ENCODE measurements at places on chromosomes 11 and 22. TPM values are rescaled to one million over a fixed set of nuclear protein-coding genes. Genes with fewer than 3 reads are reported as not detected.

DNA sequence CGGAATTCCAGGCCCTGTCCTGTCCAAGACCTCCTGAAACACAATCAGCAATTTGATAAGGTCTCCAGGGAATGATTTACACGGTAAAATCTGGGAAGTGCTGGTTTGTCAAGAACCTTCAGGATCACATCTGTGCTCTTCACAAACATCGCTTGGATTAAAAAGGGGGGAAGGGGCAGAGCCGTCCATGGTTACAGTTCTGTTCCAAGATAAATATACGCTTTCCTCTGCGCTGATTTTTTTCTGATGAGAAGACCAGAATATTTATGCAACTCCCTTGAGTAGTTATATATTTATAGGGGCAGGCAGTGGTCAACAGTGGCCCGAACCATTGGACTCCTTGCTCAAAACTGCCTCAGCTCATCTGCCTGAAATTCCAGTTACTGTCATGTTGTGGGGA is 9.2 kb upstream of the APOL5 start:
- no peaks in the 10 kb centered on the region for H3K36me3 ChIP-seq
- H3K27me3 ChIP-seq: peaks cover 8% of the 10 kb centered on the region
- H3K27ac ChIP-seq: no peak overlapping the region
- H3K4me3 ChIP-seq: no peak overlapping the region
- DNase-seq: no peak

DDX25 gene
- total RNA-seq: not detected

- no peak overlapping the region for H3K4me3 ChIP-seq
- H3K27ac ChIP-seq: no peak overlapping the region
- DNase-seq: no peak
- peaks cover 3% of the 10 kb centered on the region for H3K4me1 ChIP-seq
- H3K36me3 ChIP-seq: no peaks in the 10 kb centered on the region
These were observed 13.8 kb upstream of the AMOTL1 start for GRCh38 chr11:94754335-94754734.

RIMBP3C gene
- 1.1 TPM for total RNA-seq

DAGLA gene
- 0.08 TPM for total RNA-seq

- no peak overlapping the region for H3K27ac ChIP-seq
- peaks cover 18% of the 10 kb centered on the region for H3K36me3 ChIP-seq
- H3K4me3 ChIP-seq: no peak overlapping the region
- DNase-seq: no peak
- no peaks in the 10 kb centered on the region for H3K27me3 ChIP-seq
- H3K4me1 ChIP-seq: peaks cover 6% of the 10 kb centered on the region
These were observed 42.1 kb downstream of the PACSIN2 start for GRCh38 chr22:42972649-42973535.

GRCh38 chr11:27807596-27807995 is 107.3 kb upstream of the BDNF start:
- H3K27ac ChIP-seq: no peak overlapping the region
- no peaks in the 10 kb centered on the region for H3K27me3 ChIP-seq
- no peaks in the 10 kb centered on the region for H3K36me3 ChIP-seq
- no peaks in the 10 kb centered on the region for H3K4me1 ChIP-seq
- no peak overlapping the region for H3K4me3 ChIP-seq

GRCh38 chr11:45654231-45655011 is 11.0 kb downstream of the CHST1 start:
- no peak for DNase-seq
- H3K4me1 ChIP-seq: peaks cover 10% of the 10 kb centered on the region
- no peaks in the 10 kb centered on the region for H3K36me3 ChIP-seq
- H3K4me3 ChIP-seq: no peak overlapping the region
- H3K27ac ChIP-seq: no peak overlapping the region

ARHGAP20 gene
- total RNA-seq: 0.11 TPM

DNA sequence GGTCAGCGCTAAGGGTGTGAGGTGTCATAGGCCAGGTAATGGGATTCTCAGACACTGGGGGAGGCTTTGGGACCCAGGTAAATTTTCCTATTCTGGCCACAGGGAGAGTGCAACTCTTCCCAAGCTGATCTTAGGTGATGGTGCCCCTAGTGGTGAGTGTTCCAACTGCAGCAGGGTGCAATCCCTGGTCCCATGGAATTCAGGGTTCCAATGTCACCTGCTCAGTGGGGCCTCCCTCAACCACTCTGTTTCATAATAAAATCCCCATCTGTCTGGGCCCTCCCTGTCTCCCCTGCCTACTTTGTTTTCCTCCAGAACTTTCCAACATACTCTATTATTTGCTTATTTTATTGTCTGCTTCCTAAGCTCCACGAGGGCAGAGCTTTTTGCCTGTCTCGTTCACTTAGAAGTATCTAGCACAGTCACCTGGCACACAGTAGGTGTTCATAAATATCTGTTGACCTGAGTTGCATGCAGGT is 2.9 kb upstream of the SGSM1 start:
- H3K27ac ChIP-seq: no peak overlapping the region
- H3K27me3 ChIP-seq: peaks cover 2% of the 10 kb centered on the region
- H3K4me1 ChIP-seq: peaks cover 3% of the 10 kb centered on the region
- no peak overlapping the region for H3K4me3 ChIP-seq

RFPL2 gene
- not detected for total RNA-seq

- peak overlapping the region; percentile 67 for H3K27ac ChIP-seq
- H3K4me3 ChIP-seq: peak overlapping the region; percentile 31
- H3K27me3 ChIP-seq: no peaks in the 10 kb centered on the region
- H3K36me3 ChIP-seq: peaks cover 43% of the 10 kb centered on the region
- no peak for DNase-seq
These were observed 155.7 kb downstream of the ATG16L2 start for GRCh38 chr11:72969894-72970335.

GRCh38 chr22:24099666-24100065 is 81.6 kb upstream of the SUSD2 start:
- DNase-seq: no peak
- H3K4me3 ChIP-seq: no peak overlapping the region
- peaks cover 11% of the 10 kb centered on the region for H3K36me3 ChIP-seq
- H3K27ac ChIP-seq: no peak overlapping the region

DNA sequence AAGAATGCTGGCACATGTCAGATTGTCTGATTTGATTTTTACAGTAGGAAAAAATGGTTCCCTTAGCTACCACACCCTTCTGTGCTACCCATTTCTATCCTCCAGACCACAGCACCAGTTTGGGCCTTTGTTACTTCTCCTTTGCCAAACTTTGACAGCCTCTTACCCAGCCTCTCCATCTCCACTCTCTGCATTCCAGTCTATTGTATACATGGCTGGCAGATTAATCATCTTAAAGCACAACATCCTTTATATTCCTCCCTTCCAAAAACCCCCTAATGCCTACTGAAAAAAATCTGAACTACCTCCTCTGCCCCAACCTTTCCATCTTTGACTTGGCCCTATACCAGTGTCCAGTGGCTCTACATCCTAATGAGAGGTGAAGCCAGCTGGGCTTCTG is 10.8 kb upstream of the PANX1 start:
- peaks cover 9% of the 10 kb centered on the region for H3K27me3 ChIP-seq
- no peak overlapping the region for H3K4me3 ChIP-seq
- H3K27ac ChIP-seq: no peak overlapping the region
- no peak for DNase-seq
- no peaks in the 10 kb centered on the region for H3K36me3 ChIP-seq

- peaks cover 12% of the 10 kb centered on the region for H3K36me3 ChIP-seq
- peaks cover 84% of the 10 kb centered on the region for H3K4me1 ChIP-seq
- peak overlapping the region; percentile 88 for H3K27ac ChIP-seq
- peak overlapping the region; percentile 74 for H3K4me3 ChIP-seq
These were observed 23.3 kb downstream of the MYH9 start for GRCh38 chr22:36364255-36365019.

HPX gene
- 1.3 TPM for total RNA-seq

MYBPC3 gene
- 0.11 TPM for total RNA-seq

RBMXL2 gene
- total RNA-seq: not detected

DNA sequence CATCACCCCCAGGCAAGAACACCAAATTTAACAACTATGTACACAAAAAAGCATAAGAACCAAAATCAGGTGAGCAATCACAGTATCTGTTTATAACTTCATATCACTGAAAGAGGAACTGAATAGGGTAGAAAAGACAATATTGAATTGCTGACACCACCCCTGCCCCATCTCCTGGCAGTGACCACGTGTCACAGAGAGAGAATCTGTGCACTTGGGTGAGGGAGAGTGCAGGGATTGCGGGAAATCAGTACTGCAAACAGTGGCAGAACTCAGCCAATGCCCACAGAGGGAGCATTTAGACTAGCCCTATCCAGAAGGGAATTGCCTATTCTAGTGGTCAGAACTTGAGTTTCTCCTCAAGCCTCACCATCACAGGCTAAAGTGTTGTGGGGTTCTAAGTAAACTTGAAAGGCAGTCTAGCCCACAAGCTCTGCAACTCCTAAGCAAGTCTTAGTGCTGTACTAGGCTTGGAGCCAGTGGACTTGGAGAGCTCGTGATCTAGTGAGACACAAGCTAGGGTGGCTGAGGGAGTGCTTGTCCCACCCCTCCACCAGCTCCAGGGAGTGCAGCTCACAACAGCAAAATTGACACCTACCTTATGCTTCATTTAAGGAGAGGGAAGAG is 82.8 kb upstream of the PTH start:
- no peak overlapping the region for H3K4me3 ChIP-seq
- H3K36me3 ChIP-seq: no peaks in the 10 kb centered on the region
- peaks cover 19% of the 10 kb centered on the region for H3K27me3 ChIP-seq
- H3K4me1 ChIP-seq: no peaks in the 10 kb centered on the region
- no peak overlapping the region for H3K27ac ChIP-seq

- H3K4me3 ChIP-seq: no peak overlapping the region
- H3K27ac ChIP-seq: no peak overlapping the region
- no peaks in the 10 kb centered on the region for H3K4me1 ChIP-seq
- no peaks in the 10 kb centered on the region for H3K27me3 ChIP-seq
- no peaks in the 10 kb centered on the region for H3K36me3 ChIP-seq
These were observed 1402.6 kb downstream of the BRD1 start for GRCh38 chr22:48425091-48425506.

LYVE1 gene
- not detected for total RNA-seq

DNA sequence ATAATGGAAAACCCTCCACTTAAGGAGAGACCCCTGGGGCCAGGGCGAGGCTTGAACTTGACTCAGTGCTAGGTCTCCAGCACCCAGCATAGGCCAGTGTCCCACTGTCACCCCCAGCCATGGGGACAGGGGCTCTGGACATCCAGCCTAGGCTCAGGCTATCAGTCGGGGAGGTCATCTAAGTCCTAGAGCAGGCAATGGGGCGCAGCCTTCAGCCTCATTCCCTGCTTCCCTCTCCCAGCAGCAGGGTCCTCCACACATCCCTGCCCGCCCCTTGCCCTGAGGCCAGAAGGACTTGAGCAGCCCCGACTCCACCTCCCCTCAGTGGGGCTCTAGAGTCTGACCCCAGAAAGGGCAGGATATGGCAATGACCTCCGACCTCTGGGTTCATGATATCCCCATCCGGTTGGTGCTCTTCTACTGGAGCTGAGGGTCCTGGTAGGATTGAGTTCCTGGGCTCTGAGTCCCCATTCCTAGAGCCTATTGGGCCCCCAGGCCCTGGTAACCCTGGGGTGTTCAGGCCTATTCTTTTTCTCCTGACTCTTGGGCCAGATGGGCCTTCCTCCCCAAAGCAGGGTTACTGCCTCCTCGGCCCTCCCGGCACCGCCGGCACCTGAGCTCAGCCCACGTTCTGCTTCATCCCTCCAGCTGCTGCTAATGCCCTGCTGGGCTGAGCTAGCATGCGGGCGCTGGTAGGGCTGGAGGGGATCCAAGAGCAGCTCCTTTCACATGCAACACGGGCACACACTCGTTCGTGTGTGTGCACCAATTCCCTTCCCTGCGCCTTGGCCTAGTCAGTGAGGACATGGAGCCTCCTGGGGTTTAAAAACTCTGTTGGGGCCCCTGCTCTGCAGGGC is 4.4 kb downstream of the CST6 start:
- H3K4me1 ChIP-seq: peaks cover 3% of the 10 kb centered on the region
- no peak overlapping the region for H3K27ac ChIP-seq
- H3K4me3 ChIP-seq: no peak overlapping the region
- no peak for DNase-seq

DNA sequence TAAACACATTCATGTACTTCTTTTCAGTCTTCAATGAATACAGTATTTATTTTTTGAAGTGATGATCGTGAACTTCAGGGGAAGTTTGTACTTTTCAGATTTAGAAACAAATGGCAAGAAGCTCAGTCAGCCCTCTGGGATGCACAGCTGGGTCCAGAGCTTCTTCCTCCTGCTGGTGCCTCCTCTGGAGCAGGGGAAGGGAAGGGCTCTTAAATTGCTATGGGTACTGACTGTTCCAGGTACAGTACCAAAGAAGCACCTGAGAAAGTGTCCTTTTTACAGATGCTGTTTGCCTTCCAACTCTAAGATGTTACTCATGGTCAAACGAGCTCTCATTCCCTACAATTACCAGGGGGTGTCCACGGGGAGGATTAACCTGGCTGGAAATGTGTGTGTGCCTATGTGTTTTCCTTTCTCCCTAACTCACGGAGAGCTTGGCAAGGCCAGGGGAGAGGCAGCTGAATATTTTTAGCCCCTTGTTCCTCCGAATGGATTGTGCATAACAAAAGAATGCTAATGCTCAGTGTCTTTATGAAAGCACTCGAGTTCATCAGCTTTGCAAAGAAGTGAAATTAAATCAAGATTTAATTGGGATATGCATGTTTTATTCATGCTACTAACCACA is 313.7 kb upstream of the CADM1 start:
- H3K27ac ChIP-seq: no peak overlapping the region
- no peaks in the 10 kb centered on the region for H3K27me3 ChIP-seq
- H3K4me3 ChIP-seq: no peak overlapping the region
- no peak for DNase-seq

- peaks cover 7% of the 10 kb centered on the region for H3K4me1 ChIP-seq
- H3K27ac ChIP-seq: no peak overlapping the region
- DNase-seq: no peak
- peaks cover 12% of the 10 kb centered on the region for H3K27me3 ChIP-seq
- no peaks in the 10 kb centered on the region for H3K36me3 ChIP-seq
These were observed 6.1 kb downstream of the MPEG1 start for GRCh38 chr11:59206635-59207034.

CDHR5 gene
- not detected for total RNA-seq

- DNase-seq: no peak
- no peak overlapping the region for H3K27ac ChIP-seq
- peaks cover 23% of the 10 kb centered on the region for H3K4me1 ChIP-seq
- H3K27me3 ChIP-seq: no peaks in the 10 kb centered on the region
These were observed 2.6 kb upstream of the ATG2A start for GRCh38 chr11:64919627-64920026.

SEC14L6 gene
- not detected for total RNA-seq

UBQLNL gene
- 0.60 TPM for total RNA-seq

GRCh38 chr22:27093422-27093821 is 436.0 kb downstream of the MIAT start:
- H3K36me3 ChIP-seq: no peaks in the 10 kb centered on the region
- no peak overlapping the region for H3K4me3 ChIP-seq
- no peak overlapping the region for H3K27ac ChIP-seq
- DNase-seq: no peak
- no peaks in the 10 kb centered on the region for H3K4me1 ChIP-seq

PRR5 gene
- total RNA-seq: 52.3 TPM

Data from activated naive CD8-positive, alpha-beta T cell treated with anti-CD3 and anti-CD28 coated beads, Interleukin-2, amount 10 ng/mL, durations not matched to agents 7 days and 5 days (primary cell).